CD4-positive, alpha-beta T cell treated with Interleukin-15 for 1 hour (primary cell): ENCODE measurements at places on chromosomes 16 and 17.

GRCh38 chr17:63931981-63932561 is at the start of gene CD79B:
Gene CD79B (minus strand): TSS chr17:63932331. CDS start chr17:63932261, 70 bp downstream.
- DNase-seq = peak; percentile 64

DNA sequence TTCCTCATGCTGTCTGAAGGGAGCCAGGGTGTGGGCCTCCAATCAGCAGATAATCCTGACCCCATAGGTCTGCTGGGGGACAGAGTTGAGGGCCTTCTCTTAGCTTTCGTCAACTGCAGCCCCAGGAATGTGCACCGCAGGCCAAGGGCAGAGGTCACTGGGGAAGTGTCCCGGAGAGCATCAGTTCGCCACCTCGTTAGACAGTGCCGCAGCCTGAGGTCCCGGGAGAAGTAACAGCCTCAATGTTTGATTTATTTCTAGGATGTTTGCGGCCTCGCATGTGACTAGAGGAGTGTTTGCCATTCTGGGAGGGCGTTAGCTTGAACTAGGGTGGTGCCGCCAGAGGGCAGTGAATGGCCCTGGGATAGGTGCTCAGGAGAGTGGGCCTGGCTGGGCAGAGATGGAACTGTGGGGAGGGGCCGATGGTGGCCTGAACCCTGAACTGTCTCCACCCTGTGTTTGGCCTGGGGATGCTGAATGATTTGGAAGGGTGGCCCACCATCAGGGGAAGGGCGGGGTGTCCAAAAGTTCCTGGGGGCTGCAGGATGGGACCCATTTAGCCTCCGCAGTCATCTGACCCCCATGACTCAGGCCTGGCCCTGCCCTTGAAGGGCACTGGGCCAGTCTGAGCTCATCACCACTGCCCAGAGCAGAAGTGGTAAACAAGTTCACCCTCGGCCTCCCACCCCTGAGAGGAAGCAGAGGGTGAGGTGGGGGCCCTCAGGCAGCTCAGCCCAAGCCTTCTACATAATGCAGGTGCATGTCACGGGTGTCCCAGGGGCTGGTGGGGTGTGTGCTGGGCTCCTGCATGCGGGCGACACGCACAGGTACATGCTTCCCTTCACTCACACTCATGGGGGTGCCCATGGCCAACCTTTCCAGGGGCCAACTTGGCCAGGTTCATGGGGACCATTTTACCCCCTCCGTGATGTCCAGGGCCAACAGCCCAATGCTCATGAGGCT is 12.4 kb upstream of the TAC4 start:
- no peak for DNase-seq

- no peak for DNase-seq
Measured at GRCh38 chr17:49488612-49489011, 6.5 kb upstream of the NGFR start.

DNA sequence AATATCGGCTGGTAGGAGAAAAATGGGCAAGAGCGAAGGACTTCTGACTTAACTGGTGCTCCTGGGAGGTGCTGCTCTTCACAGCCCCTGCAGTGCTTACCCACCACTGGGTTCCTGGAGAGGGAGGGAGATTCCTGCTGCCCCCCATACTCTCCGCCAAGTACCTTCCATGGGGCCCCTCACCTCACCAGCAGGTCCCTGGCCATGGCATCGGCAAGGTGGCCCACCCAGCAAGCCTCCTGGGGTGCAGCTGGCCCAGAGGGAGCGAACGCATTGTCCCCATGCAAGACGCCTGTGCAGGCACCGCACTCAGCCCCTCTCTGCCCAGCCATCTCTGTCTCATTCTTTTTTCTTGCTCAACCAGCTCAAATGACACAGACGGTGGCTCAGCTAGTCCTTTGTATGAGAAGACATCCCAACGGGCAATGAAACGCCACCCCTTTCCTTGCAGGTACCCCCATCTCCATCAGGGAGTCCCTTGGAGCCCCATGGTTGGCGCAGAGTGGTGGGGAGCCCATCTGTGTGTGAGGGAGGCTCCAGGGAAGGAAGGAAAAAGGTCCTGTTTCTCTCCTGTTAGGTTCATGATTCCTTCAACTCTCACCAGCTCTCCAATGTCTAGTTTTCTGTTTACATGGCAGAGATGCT is 9.6 kb upstream of the ALDH3A1 start:
- DNase-seq = no peak

- no peak for DNase-seq
Measured at GRCh38 chr17:68457168-68457538, at the start of gene WIPI1. Gene WIPI1 (minus strand): TSS chr17:68457496. CDS start chr17:68457421, 75 bp downstream.

DNA sequence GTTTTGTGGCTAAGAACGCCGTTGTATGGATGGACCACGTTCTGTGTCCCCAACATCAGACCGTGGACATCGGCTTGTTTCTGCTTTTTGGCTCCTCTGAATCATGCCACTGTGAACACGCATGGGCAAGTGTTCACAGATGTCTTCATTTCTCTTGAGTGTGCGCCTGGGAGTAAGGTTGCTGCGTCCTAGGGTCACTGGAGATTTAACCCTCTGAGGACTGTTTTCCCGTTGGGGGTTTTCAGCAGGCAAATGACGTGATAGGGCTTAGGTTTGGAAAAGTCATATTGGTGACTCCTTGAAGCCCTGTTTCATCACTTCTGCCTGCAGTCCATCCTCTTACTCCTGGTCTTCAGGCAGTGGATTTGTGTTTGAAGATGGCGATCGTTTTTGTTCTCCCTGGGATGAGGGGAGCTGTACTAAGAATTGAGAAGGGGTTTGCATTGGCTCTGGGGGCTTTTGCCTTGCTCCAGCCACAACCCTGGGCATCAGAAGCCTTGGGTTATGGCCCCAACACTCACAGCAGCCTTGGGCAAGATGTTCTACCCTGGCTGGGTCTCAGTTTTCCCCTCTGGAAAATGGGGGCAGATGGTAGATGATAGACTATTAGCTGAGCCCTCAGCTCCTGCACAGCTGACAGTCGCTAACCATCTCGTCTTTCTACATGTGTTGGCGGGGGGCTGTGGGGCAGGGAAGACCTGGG is 67.2 kb upstream of the CIBAR2 start:
- DNase-seq = no peak

- no peak for DNase-seq
Measured at GRCh38 chr17:81841866-81842265, 7.0 kb upstream of the PPP1R27 start.
